Ascending aorta (tissue), 2 donors: ENCODE measurements at places on chromosomes 4 and X.
A peak's percentile ranks its signal among the peaks of the same experiment; 100 is the strongest.

- no peak overlapping the region for H3K4me3 ChIP-seq
- no peaks in the 10 kb centered on the region for H3K27me3 ChIP-seq
- H3K36me3 ChIP-seq: no peaks in the 10 kb centered on the region
- H3K4me1 ChIP-seq: no peaks in the 10 kb centered on the region
- no peak for DNase-seq
- no peak overlapping the region for H3K27ac ChIP-seq
Observed at GRCh38 chrX:16023790-16024734, 99.3 kb upstream of the GRPR start.

DNA sequence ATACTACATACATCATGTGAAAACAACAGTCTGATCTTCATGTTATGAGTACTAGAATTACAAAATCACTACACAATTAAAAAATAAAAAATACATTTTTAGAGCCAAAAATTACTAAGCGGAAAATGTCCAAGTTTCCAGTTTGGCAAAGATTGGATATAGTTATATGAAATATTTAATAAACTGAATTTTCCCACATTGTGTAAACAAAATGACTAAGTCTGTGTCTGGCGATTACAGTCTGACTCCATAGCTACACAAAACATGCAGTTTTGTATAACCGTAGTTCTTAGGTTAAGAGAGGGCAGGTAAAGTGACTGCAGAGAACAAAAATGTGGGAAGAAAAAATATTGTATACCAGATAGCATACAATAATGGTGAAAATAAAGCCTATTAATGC is 59.2 kb upstream of the TMEM47 start:
- H3K4me1 ChIP-seq: no peaks in the 10 kb centered on the region
- no peaks in the 10 kb centered on the region for H3K36me3 ChIP-seq
- no peak overlapping the region for H3K27ac ChIP-seq

GRCh38 chr4:99341426-99341825 is 11.1 kb downstream of the ADH1C start:
- H3K4me1 ChIP-seq: no peaks in the 10 kb centered on the region
- no peaks in the 10 kb centered on the region for H3K27me3 ChIP-seq
- no peak for DNase-seq
- no peak overlapping the region for H3K4me3 ChIP-seq
- H3K27ac ChIP-seq: no peak overlapping the region
- H3K36me3 ChIP-seq: no peaks in the 10 kb centered on the region

DNA sequence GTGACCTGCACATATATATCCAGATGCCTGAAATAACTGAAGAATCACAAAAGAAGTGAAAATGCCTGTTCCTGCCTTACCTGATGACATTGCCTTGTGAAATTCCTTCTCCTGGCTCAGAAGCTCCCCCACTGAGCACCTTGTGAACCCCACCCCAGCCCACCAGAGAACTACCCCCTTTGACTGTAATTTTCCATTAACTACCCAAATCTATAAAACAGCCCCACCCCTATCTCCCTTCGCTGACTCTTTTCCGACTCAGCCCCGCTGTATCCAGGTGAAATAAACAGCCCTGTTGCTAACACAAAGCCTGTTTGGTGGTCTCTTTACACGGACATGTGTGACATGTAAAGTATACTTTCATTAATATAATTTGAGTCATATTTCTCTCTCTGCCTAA is 320.3 kb upstream of the TECRL start:
- H3K4me3 ChIP-seq: no peak overlapping the region
- no peaks in the 10 kb centered on the region for H3K36me3 ChIP-seq
- no peaks in the 10 kb centered on the region for H3K4me1 ChIP-seq
- no peak overlapping the region for H3K27ac ChIP-seq
- H3K27me3 ChIP-seq: no peaks in the 10 kb centered on the region
- no peak for DNase-seq

DNA sequence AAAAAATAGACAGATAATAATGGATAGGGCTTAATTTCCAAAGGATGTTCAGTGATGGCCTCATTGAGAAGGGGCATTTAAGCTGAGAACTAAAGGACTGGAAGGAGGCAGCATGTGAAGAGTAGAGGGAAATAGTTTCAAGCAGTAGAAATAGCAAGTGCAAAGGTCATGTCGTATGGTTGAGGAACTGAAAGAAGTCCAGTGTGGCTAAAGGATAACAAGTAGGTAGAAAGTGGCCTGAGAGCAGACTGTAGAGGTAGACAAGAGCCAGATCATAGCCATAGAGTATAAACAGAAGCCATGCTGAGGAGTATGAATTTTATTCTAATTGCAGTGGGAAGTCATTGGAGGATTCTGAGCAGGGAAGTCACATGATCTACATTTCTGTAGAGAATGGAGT is 72.3 kb downstream of the GRIA3 start:
- no peak overlapping the region for H3K27ac ChIP-seq
- no peaks in the 10 kb centered on the region for H3K36me3 ChIP-seq
- no peak for DNase-seq
- no peaks in the 10 kb centered on the region for H3K4me1 ChIP-seq
- H3K27me3 ChIP-seq: no peaks in the 10 kb centered on the region

DNA sequence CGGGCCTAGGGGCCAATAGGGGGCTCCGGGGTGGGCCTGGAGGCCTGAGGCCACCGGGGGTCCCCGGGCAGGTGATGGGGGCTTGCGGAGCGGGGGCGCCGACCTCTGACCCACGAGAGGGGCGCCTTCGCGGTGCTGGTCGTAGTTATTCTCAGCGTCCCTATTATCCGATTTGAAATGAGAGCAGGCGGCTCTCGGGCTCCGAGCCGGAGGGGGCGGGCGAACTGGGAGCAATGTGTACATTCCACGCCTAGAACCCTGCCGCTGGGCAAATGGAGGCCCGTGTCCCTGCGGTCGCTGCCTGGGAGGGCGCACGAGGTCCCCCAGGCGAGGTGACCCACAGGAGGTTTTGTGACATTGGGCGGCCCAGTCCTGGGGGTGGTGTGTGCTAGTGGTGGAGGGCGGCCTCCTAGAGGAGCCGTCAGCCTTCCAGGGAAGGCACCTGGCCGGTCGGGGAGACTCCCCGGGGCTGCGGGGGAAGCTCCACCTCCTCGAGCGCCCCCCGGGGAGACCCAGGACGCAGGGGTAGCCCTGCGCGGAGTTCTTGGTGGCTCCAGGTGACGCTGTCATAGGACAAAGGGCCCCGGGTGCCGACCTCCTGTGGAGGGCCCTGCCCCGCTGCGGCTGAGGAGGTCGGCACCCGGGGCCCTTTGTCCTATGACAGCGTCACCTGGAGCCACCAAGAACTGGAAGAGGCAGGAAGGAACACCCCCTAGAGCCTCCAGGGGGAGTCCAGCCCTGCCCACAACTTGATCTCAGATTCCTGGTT is 102.6 kb upstream of the PRKX start:
- no peaks in the 10 kb centered on the region for H3K27me3 ChIP-seq
- peak overlapping the region; percentile 80 for H3K4me3 ChIP-seq
- peak; percentile 76 for DNase-seq
- peak overlapping the region; percentile 97 for H3K27ac ChIP-seq
- no peaks in the 10 kb centered on the region for H3K36me3 ChIP-seq

DNA sequence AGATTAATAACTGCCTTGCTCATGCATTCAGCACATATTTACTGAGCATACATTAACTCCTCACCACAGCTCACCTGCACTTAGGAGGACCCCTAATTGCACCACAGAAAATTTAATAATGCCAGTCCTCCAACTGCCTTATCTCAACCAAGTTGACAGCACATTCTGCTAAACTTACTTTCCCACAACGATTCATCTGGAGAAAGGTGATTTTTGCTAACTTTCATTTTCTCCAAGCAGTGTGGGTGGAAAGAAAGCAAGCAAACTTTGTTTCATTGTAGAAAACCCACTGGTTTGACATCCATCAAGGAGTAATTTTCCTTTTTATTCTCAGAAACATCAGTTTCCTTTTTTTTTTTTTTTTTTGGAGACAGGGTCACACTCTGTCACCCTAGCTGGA is 49.1 kb downstream of the RASGEF1B start:
- no peaks in the 10 kb centered on the region for H3K4me1 ChIP-seq
- no peaks in the 10 kb centered on the region for H3K27me3 ChIP-seq
- H3K4me3 ChIP-seq: no peak overlapping the region
- no peak for DNase-seq

GRCh38 chr4:182776376-182777105 is 140.6 kb downstream of the DCTD start:
- H3K27me3 ChIP-seq: no peaks in the 10 kb centered on the region
- H3K36me3 ChIP-seq: no peaks in the 10 kb centered on the region
- no peak overlapping the region for H3K4me3 ChIP-seq
- DNase-seq: no peak
- H3K27ac ChIP-seq: no peak overlapping the region
- no peaks in the 10 kb centered on the region for H3K4me1 ChIP-seq

- H3K36me3 ChIP-seq: no peaks in the 10 kb centered on the region
- H3K27ac ChIP-seq: no peak overlapping the region
- H3K4me1 ChIP-seq: no peaks in the 10 kb centered on the region
- H3K4me3 ChIP-seq: no peak overlapping the region
- no peak for DNase-seq
Observed at GRCh38 chr4:11704186-11704830, 275.6 kb upstream of the HS3ST1 start.

DNA sequence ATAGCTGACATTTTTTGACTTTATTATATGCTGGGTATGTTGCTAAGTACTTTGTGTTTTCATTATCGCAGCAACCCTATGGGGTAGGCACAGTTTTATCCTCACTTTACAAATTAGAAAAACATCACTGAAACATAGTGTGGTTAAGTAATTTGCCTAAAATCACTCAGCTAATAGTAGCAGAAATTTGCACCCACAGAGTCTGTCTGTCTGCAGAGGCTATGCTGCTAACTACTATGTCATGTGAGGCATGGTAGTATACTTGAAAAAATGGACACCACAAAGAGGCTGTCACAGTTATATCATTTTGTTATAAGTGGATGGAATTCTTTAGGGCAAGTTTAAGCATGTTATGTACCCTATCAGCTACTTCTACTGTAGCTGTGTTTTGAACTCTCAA is 69.0 kb downstream of the STAG2 start:
- H3K4me3 ChIP-seq: no peak overlapping the region
- H3K4me1 ChIP-seq: no peaks in the 10 kb centered on the region
- H3K36me3 ChIP-seq: no peaks in the 10 kb centered on the region
- no peak for DNase-seq
- no peak overlapping the region for H3K27ac ChIP-seq

- H3K27me3 ChIP-seq: no peaks in the 10 kb centered on the region
- no peaks in the 10 kb centered on the region for H3K4me1 ChIP-seq
- DNase-seq: no peak
Observed at GRCh38 chr4:153127760-153128494, 76.3 kb upstream of the TRIM2 start.

DNA sequence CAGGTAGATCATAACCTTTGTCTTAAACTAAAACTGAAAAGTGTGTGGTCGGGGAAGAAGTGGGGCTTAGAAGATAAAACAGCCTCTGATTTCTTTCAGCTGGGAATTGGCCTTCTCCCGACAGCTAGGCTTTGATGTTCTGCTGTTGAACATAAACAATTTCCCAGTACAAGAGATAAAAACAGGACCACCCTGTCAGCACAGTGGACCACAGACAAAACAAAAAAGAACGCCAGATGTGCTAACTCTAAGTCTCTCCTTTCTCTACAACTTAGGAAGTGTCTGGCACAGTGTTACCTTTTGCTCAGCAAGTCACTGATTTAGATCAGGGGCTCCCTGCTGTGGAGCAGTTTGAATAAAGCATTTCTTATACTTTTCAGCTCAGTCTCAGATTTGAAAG is 87.5 kb upstream of the UXT start:
- no peaks in the 10 kb centered on the region for H3K27me3 ChIP-seq
- no peaks in the 10 kb centered on the region for H3K36me3 ChIP-seq
- H3K4me3 ChIP-seq: no peak overlapping the region

GRCh38 chr4:81589262-81589661 is 117.6 kb upstream of the RASGEF1B start:
- no peaks in the 10 kb centered on the region for H3K27me3 ChIP-seq
- H3K4me1 ChIP-seq: no peaks in the 10 kb centered on the region
- H3K36me3 ChIP-seq: no peaks in the 10 kb centered on the region
- no peak for DNase-seq

- H3K36me3 ChIP-seq: no peaks in the 10 kb centered on the region
- peak overlapping the region; percentile 47 for H3K27ac ChIP-seq
- no peak for DNase-seq
- H3K27me3 ChIP-seq: no peaks in the 10 kb centered on the region
- H3K4me1 ChIP-seq: no peaks in the 10 kb centered on the region
Observed at GRCh38 chrX:133375615-133376340, 39.5 kb downstream of the GPC4 start.

DNA sequence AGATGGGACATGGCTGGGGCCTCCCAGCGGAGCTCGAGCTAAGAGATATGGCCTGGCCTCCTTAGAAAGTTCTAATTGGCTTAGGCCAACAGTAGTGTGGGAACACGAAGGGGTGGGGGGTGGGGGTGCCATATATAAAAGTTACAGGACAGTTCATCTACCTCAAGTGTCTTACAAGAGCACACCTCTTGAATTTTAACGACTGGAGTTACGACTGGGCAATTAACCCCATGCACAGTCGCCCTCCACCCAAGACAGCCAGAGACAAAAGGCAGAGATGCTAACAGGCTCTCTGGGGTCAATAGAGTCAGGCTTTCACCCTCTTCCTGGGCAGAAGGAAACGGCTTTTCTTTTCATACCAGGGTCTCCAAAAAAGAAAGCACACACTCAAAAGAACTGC is 302.2 kb downstream of the BCOR start:
- H3K4me3 ChIP-seq: no peak overlapping the region
- H3K36me3 ChIP-seq: no peaks in the 10 kb centered on the region
- H3K27me3 ChIP-seq: no peaks in the 10 kb centered on the region
- no peaks in the 10 kb centered on the region for H3K4me1 ChIP-seq
- DNase-seq: no peak
